ENCODE measurements at places on chromosomes 4 and X.

DNA sequence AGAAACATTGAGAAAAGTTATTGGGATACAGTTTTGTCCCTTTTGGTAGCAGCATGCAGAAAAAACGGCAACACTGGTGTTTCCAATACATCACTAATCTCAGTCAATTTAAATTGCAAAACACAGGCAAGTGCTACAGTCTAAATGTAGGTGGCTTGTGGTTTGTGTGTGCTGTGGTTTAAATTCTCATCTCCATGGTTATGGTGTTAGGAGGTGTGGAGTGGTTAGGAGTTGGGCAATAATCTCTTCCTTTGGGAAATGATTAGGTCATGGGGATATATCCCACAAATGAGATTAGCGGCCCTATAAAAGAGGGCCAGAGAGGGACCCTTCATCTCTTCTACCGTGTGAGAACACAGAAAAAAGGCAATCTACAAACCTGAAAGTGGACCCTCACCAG is 1344.3 kb downstream of the ADGRL3 start:
- DNase-seq, result no peak

DNA sequence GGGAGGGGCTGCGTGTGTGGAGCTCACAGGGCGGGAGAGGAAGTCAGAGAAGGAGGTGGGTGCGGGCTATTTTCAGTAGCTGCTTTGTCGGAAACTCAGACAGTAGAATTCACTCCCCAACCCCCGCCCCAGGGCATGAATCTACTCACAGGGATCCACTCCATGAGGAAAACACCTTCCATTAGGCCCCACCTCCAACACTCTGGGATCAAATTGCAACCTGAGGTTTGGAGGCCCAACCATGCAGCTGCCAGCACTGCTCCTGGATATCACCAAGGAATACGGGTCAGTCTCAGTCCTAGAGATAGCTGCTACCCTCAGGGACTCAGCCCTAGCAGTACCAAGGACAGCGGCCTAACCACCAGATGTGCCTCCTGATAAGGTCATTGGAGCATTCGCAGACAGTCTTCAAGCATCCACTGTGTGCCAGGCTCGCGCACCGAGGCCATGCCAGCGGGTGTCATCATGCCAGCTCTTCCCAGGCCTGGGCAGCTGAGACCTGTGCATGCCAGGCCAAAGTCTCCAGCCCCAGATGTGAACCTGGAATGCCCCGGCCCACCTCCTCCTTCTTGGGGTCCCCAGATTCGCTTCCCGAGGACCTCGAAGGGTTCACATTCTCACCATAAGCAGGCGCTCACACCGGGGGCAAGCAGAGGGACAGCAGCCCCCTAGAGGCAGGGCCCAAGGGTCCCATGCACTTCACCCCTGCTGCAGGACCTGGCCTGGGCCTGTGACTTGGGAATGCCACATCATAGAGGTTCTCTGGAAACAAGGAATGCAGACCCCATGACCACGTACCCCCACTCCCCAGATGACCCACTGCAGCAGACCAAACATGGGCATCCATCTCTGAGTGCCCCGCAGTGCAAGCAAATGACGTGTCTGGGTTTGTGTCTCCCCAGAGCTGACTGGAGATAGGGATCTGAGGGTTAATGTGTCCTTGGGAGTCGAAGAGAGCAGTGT is 102.3 kb downstream of the ADRA2C start:
- DNase-seq, result no peak

GRCh38 chr4:68948044-68948743 is 3.4 kb downstream of the UGT2A3 start:
- DNase-seq, result no peak

GRCh38 chrX:69121321-69122000 is 43.8 kb downstream of the PJA1 start:
- no peak for DNase-seq

DNA sequence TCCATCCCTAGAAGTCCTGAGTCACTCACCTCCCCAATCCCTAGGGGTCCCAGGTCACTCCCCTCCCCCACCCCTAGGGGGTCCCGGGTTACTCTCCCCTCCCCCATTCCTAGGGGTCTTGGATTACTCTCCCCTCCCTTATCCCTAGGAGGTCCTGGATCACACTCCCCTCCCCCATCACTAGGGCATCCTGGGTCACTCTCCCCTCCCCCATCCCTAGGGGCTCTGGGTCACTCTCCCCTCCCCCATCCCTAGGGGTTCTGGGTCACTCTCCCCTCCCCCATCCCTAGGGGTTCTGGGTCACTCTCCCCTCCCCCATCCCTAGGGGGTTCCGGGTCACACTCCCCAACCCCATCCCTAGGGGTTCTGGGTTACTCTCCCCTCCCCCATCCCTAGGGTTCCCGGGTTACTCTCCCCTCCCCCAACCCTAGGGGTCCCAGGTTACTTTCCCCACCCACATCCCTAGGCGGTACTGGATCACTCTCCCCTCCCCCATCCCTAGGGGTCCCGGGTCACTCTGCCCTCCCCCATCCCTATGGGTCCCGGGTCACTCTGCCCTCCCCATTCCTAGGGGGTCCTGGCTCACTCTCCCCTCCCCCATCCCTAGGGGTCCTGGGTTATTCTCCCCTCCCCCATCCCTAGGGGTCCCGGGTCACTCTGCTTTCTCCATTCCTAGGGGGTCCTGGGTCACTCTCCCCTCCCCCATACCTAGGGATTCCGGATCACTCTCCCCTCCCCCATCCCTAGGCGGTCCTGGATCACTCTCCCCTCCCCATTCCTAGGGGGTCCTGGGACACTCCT is 2.1 kb downstream of the ASMTL start:
- DNase-seq, result no peak

DNA sequence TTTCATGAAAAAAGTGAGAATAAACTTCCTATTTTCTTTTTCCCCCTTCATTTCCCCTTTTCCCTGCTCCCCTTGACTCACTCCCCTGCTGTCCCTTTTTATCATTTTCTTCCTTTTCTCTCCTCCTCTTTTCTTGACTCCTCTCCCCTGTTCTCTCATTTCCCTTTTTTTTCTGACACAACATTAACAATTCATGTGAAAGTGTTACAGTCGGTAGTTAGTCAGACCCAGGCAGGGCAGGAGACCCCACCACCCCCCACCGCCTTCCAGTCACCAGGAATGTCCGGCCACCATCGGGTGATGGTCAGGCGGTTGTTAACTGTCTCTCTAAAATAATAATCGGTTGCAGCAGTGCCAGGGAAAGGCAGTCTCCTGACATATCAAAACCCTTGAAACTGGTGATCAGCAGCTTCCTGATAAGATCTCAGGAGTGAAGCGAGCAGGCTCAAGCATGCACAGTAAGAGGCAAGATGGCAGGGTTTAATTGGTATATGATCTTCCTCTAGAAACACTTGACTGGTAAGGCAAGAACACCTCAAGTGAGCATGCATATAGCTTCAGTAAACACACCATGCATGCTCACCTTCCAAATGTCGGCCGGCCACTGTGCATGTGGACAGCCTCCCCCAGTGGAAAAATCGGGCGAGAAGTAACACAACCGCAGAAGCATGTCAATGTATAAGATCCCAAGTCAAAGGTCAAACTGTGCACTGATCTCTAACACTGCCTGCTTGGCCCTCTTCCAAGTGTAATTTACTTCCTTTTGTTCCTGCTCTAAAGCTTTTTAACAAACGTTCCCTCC is 191.4 kb downstream of the NDST4 start:
- no peak for DNase-seq
